CD8-positive, alpha-beta memory T cell (primary cell): ENCODE measurements at places on chromosomes 1 and 21.

GRCh38 chr1:10507111-10507879 lies 32.5 kb downstream of the PEX14 start:
- DNase-seq = peak; percentile 72

DNA sequence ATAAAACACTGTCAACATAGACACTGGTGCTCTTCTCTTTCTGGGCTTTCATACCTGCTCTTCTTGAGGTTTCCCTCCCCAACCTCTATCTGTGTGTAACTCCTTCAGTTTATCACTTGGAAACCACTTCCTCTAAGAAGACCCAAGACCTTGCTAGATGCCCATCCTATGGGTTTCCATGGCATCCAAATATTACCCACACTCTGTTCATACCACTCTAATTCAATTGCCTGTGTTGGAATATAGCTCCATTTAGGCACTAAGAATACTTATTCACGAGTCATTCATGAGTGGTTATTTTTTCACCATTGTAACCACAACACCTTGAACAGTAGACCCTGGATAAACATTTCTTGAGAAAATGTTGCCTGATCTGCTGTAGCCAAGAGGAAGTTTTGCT lies 231.1 kb upstream of the SGIP1 start:
- no peak for DNase-seq

DNA sequence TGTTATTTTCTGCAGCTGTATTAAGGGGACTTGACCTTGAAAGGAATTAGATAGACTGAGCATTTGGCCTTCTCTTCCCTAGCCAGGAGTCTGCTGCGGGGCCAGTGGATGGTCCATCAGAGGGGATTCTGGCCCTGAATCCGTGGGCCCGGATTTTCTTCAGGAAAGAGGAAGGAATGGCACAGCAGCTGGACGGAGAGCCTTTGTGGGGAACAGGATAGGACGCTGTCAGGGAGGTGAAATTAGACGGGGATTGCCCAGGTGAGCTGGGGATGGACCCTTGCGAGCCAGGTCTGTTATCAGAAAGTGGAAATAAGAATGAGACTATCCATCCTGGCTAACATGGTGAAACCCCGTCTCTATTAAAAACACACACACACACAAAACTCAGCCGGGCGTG lies 1.7 kb upstream of the C2CD2 start:
- DNase-seq = no peak

GRCh38 chr1:100463791-100464424 lies 74.0 kb upstream of the GPR88 start:
- DNase-seq = no peak

GRCh38 chr1:201098992-201099677 lies 13.1 kb downstream of the CACNA1S start:
- DNase-seq = no peak

DNA sequence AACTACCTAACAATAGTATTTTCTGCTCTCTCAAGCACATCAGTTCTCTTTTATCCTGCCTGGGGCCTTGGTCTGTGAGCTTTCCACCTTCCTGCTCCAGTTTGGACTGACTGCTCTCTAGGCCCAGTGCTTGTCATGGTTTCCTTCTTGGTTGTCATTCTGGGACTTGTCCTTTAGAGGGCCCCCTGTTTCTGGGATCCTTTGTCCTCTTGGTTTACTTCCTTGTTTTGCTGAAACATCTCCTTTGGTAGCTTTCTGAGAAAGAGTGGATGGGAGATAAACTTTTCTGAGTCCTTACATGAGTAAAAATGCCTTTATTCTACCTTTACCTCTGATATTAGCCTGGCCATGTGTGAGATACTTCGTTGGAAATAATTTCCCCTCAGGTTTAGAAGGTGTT lies 4.7 kb downstream of the SLC1A7 start:
- no peak for DNase-seq

DNA sequence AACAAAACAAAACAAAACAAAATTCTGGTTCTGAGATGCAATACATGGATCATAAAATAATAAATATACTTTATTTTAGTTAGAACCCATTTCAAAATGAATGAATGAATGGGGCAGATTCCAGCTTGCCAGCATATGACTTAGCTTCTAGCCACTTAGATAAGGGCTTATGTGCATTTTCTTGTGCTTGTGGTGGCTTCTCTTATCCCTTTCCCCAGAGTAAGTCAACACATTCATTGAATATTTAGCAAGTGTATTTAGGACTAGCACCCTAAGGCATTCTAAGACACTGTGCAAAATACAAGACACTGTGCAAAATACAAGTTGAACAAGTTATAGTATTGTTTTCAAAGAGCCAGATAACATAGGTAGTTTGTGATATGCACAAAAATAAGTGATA lies 4.7 kb downstream of the ADIPOR1 start:
- no peak for DNase-seq

- DNase-seq = no peak
Observed at GRCh38 chr1:942411-942821, 16.6 kb downstream of the NOC2L start.

DNA sequence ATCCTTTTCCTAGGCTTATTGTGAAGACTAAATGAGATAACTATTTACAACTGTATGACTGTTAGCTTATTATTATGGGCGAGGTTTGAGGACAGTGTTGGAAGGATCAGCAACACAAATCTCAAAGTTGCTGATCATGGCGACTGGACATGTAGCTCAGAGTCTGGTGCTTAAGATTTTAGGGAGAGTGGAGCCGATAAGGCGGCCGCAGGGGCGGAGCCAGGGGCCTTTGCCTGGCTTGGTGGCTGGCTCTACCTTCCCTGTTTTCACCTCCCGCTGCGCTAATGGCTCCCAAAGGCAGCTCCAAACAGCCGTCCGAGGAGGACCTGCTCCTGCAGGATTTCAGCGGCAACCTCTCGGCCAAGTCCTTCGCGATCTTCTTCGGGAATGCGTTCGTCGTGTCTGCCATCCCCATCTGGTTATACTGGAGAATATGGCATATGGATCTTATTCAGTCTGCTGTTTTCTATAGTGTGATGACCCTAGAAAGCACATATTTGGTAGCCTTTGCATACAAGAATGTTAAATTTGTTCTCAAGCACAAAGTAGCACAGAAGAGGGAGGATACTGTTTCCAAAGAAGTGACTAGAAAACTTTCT lies 45.5 kb downstream of the GIPC2 start:
- no peak for DNase-seq

DNA sequence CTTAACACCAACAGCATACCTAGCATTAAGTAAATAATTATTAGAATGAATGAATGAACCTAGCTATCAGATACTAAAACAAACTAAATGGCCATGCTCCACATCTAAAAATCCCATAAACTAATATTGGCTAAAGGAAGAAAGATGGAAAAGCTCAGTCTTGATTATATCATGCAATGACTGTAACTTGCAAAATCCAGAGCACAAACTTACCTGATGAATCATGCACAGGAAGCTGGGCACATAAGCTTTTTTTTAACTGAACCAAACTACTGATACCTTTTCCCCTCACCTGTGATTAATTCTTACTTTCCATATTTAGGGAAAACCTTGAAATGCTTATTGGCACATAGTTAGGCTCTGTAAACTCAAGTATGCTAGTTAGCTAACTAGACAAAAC lies 70.2 kb downstream of the KIF14 start:
- DNase-seq = no peak

DNA sequence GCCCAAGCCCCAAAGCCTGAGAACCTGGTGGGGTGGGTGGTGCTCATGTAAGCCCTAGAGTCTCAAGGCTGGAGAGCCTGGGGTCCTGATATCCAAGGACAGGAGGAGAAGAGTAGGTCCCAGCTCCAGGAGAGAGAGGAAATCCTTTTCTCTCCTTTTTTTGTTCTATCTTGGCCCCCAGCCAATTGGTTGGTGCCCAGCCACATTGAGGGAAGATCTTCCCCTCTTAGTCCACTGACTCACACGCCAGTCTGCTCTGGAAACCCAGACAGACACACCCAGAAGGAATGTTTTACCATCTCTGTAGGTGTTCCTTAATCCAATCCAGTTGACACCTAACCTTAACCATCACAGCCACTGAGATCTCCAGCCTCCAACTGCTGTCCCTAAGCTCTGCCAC lies 16.2 kb upstream of the LIN9 start:
- no peak for DNase-seq

DNA sequence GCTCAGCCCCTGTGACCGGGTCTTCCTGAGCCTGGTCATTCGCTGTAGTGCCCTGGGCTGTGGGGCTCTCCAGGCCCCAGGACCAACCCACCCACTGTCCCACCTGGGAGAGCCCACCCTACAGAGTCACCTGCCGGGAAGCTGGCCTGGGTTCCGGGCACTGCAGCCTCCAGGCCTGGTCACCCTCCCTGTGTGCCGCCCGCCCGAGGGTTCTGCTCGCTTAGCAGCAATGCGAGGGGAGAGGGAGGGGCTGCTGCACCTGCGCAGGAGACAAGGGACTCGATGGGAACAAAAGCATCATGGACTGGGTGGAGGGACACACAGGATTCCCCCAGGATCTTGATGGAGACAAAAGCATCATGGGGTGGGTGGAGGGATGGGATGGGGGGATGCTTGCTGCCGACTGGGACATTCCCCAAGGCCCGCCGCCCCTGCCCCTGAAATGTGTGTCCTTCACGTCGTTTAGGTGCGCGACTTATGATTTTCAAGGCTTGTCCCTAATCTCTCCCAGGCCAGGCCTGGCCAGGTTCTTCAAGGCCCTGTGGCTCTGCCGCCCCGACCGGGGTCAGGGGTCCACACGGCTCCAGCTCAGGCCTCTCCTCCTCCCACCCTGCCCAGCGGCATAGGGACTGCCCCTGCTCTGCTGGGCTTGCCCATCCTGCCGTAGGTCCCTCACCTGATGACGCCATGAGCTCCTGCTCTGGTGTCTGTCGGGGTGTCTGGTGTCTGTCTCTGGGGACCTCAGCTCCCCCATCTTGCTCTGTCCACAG lies 1.7 kb downstream of the KRTAP10-8 start:
- DNase-seq = no peak

GRCh38 chr21:34974162-34974981 lies 74.7 kb downstream of the RUNX1 start:
- no peak for DNase-seq

DNA sequence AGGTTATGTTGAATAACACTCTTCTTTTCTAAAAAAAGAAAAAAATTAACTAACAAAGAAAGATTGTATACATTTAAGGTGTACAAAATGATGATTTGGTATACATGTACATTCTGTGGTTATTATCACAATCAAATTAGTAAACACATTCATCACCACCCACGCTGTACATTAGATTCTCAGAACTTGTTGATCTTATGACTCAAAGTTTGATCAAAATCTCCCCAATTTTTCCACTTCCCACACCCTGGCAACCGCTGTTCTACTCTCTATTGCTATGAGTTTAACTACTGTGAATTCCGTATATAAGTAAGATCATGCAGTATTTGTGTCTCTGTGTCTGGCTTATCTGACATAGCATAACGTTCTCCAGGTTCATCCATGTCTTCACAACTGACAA lies 469.5 kb upstream of the CHRM3 start:
- DNase-seq = no peak

GRCh38 chr1:19828546-19828945 lies 13.5 kb upstream of the RNF186 start:
- DNase-seq = no peak

DNA sequence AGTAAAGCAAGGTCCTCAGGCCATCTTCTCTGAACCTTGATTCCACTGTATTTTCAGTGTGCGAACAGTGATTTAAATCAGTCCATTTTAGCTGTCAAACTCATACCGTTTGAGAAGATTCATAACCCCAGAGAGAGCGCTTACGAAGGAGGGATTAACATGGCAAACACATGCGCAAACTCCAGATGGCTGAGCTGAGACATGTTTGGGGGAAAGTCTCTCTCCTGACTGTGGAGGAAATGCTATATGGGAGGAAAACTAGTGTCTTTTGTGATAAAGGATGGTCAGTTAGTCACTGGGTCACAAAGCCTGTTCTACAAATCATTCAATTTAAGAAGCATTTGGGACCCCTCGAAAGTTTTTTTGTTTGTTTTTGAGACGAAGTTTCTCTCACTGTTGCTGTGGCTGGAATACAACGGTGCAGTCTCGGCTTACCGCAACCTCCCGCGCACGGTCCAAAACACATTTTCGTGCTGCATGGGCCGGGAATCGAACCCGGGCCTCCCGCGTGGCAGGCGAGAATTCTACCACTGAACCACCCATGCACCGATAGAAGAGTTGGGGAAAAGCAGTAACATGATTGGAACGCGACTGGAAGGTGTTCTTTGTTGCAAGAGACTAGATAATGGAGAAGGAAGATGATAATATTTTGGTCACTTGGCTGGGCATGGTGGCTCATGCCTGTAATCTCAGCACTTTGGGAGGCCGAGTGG lies 58.4 kb upstream of the CXADR start:
- DNase-seq = peak; percentile 1

DNA sequence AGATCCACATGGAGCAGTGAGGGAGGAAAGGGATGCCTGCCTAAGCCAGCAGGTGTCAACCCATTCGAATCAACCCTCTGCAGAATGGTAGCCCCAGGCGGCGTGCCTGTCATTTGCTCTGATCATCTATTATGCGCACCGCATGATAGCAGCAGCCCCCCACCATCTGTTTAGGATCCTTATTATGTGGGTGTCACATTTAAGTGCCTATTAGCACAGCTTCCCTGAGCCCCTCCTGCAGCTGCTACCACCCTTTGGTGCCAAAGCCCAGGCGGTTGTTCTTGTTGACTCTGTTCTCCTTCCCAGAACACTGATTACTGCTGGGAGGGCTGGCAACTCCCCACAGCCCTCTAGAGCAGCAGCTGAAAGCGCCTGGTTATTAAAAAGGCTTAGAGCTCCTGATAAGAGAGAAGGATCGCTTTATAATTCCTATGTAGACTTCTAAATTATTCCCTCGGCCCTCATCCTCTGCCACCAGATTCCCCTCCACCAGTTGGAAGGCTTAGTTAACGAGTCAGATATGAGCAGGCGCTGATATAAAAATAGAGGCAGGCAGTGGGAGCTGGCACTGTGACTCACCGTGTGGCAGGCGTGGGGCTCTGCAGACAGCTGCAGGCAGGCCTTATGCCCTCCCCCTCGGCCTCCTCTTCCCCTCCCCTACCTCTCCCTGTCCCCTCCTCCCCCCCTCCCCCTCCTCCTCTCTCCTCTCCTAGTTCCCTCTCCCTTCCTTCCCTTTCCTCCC lies 23.0 kb downstream of the ACTA1 start:
- DNase-seq = no peak

DNA sequence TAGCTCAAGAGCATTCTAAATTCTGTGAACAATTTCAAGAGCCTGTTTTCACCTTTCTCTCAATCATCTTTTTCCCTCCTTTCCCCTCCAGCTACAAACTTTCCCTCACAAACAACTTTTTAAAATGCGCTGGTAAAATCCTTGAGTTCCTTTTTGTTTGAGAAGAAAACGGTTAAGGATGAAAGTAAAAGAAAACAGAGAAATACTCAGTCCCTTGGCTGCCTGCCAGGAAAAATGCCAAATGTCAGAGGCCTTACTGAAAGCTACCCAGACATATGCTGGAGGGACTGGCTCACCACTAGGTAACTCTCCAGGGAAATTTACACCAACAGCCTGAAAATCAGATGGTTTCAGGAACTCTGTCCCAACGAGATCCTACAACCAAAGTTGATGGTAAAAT lies 11.0 kb upstream of the SERBP1 start:
- no peak for DNase-seq

DNA sequence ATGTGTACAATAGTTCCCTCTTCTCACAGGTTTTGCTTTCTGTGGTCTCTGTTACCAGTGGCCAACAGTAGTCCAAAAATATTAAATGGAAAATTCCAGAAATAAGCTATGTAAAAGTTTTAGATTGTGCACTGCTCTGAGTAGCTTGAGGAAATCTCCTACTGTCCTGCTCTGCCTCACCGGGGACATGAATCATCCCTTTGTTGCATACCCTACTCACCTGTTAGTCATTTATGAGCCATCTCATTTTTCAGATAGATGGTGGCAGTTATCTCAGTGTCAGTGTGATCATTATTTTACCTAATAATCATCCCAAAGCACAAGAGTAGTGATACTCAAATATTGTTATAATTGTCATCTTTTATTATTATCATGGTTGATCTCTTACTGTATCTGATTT lies 688.1 kb downstream of the PLA2G4A start:
- no peak for DNase-seq
